Esophagus muscularis mucosa (tissue), 4 donors: ENCODE measurements at places on chromosomes 3 and 15.

DNA sequence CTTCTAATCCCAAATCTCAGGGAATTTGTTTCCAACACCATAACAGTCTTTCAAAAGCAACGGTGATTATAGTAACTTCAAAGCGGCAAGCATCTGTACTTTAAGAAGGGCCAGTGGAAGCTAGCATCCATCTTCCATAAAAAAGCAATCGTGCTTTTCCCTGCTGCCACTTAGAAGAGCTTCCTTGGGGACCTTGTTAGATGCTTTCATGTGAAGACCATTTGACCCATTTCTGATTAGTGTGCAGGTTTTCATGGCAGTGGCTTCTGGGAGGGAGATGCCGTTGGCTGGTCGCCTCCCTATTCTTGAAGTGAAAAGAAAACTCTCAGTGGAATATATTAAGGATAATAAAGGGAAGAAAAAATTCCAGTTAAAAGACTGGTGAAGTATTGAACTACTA is 354.1 kb downstream of the ROBO2 start:
- no peak for DNase-seq

DNA sequence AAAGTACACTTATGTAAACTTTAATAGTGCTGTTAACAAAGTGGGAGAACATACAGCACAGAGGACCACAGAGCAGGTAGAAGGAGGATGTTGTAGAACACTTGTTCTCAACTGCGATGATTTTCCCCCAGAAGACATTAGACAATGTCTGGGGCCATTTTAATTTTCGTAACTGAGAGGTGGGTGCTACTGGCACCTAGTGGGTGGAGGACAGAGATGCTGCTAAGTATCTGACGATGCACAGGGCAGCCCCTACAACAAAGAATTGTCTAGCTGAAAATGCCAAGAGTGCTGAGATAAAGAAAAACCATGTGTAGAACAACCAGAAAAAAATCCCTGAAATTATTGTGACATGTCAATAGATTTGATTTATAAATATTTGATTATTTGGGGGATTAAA is 5.0 kb upstream of the KBTBD8 start:
- DNase-seq, result no peak

- DNase-seq, result no peak
Measured at GRCh38 chr3:167691366-167691765, 37.6 kb upstream of the WDR49 start.

DNA sequence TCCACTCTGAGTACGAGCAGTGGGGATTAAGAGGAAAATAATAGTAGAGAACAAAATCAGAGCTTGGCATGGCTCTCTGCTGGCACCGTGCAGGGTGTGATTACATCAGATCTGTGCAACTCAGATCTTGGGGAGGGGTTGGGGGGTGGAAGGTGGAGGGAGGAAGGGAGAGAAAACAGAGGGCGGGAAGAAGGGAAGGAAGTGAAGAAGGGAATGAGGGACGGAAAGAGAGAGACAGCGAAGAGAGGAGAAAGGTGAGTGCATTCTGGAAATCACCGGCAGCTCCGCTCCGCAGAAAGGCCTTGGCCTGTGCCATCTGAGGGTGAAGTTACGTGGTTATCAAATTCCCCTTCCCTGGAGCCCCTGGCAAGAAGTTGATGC is 31.0 kb upstream of the ADAMTS17 start:
- DNase-seq, result no peak

- no peak for DNase-seq
Measured at GRCh38 chr3:13303410-13303809, 116.7 kb downstream of the NUP210 start.

DNA sequence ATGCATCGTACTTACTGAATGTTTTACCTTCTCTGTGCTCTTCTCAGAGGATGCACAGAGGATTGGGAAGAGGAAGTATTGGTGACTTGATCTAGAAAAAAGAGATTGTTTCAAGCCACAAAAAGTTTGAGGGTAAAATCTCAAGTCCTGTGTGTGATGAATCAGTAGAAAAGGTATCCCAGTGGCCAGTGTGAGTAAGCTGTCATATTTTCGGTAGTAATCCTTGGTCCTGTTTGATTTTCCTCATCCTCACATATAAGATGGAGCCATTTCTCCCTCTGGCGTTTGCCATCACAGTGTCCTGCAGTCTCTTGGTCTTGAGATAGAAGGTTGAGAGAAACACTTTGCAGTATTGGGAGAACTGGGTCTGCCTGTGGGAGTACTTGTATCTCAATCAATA is 166.8 kb downstream of the LPP start:
- DNase-seq, result no peak

- DNase-seq, result peak; percentile 94
Measured at GRCh38 chr15:101167753-101168462, 83.9 kb downstream of the CHSY1 start.
